ENCODE measurements at places on chromosomes 6 and 20. TPM values are rescaled to one million over a fixed set of nuclear protein-coding genes. Genes with fewer than 3 reads are reported as not detected.
A peak's percentile ranks its signal among the peaks of the same experiment; 100 is the strongest.

- H3K27ac ChIP-seq, result no peak overlapping the region
- no peaks in the 10 kb centered on the region for H3K27me3 ChIP-seq
- H3K4me3 ChIP-seq, result no peak overlapping the region
- H3K4me1 ChIP-seq, result no peaks in the 10 kb centered on the region
- H3K36me3 ChIP-seq, result no peaks in the 10 kb centered on the region
Observed at GRCh38 chr6:71589254-71589653, 297.1 kb upstream of the RIMS1 start.

DNA sequence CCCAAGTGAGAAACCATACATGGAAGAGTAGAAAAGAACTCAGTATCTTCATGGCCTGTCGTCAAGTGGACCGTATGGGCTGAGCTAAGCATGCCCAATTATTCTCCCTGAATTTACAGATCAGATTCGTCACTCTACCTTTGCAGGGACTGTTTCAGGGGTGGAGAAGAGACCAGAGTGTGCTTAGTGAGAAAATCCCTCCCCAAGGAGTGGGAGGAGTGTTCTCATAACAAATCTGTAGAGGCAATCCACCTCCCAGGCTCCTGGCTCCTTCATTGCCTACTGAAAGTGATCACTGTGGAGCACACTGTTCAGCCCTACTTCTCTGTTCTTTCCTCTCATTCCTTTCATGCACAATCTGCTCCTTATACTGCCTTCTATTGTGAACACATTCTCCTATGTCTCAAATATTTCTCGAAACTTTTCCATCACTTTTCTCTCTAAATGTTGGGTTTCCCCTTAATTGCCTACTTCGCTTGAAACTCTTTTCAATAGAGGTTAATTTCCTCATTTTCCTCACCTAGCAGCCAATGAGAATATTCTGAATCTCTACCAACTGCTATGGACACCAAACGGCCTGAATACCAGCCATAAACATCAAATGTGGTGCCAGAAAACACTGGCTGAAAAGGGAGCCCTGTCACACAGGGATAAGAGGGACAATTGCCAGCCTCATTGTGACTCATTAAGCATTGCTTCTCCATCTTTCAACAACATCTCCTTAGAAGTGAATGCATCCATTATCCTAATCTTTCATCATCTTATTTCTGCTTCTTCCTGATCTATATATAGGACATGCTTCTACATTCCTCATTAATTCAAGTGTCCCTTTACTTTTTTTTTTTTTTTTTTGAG, 398.3 kb downstream of the UTRN start:
- no peaks in the 10 kb centered on the region for H3K27me3 ChIP-seq
- H3K36me3 ChIP-seq, result peaks cover 51% of the 10 kb centered on the region
- H3K4me3 ChIP-seq, result no peak overlapping the region
- no peak overlapping the region for H3K27ac ChIP-seq
- H3K4me1 ChIP-seq, result no peaks in the 10 kb centered on the region
- DNase-seq, result no peak

DNA sequence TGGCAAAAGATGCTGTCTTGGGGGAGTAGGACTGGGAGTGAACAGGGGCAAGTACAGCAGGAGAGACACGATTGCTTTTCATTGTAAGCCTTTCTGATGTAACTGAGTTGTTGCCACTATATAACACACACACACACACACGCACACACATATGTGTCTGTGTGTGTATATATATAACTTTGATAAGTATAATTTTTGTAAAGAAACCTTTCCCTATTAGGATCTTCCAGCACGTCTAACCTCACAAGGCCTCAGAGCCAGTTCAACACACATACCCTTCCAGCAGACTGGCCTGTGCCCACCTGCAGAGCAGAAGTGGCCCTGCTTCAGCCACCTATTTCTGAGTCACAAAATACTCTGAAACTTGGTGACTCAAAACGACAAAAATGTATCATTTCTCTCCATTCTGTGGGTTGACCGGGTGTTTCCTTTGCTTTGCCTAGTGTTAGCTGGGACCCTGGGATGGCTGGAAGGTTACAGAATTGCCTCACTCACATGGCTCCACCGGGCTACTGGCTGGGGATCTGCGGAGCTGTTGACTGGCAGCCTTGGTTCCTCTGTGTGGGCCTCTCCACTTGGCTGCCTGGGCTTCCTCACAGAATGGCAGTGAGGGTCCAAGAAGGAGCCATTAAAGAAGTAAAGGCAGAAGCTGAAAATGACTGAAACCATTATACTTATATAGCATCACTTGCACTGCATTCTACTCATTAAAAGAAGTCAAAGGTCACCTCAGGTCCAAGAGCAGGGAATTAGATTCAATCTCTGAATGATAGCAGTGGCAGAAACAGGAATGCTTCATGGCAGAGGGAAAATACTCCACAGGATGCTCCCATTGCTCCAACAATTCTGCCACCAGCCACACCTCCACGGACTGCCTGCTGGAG, 126.4 kb downstream of the BANF2 start:
- DNase-seq, result peak; percentile 44
- H3K4me1 ChIP-seq, result peaks cover 88% of the 10 kb centered on the region
- no peaks in the 10 kb centered on the region for H3K27me3 ChIP-seq
- no peak overlapping the region for H3K27ac ChIP-seq
- no peak overlapping the region for H3K4me3 ChIP-seq

DNA sequence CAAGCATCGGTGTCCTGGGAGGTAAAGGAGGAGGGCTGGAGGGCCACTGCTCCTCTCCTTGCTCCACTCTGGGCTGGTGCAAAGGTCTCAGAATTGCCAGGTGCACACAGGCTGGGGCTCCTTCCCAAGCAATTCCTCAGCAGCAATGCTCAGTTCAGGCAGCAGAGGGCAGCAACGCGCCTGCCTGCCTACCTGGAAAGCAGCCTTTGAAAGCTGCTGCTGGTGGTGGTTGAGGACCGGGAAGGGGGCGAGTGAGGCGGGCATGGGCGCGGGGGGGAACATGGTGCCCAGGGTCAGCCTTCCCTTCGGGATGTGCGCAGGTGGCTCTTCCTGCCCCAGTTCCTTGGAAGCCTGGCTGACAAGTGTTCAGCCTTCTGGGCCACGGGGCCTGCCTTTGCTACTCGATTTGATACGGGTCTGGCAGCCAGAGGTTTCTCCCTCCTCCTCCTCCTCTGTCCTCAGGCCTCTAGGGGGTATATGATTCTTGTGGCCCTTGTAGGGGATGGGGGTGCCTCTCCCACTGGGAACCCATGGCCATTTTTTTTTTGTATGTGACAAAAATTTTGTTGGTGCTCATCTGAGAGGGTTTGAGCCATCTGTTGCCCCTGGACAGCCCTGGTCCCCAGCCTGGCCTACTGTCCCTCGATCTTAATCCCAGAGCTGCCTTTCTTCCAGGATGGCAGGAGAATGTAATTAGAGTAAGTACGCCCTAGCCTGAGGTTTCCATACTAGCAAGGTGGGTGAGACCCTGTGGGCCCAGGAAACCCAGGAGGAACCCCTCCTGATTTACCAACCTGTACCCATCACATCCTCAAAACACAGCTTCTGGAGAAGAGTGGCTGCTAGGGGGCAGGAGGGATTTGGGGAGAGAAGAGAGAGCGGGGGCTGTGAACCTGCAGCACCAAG, 20.1 kb downstream of the MRPS18A start:
- H3K4me1 ChIP-seq, result peaks cover 64% of the 10 kb centered on the region
- peak overlapping the region; percentile 63 for H3K4me3 ChIP-seq
- H3K36me3 ChIP-seq, result peaks cover 4% of the 10 kb centered on the region
- no peak overlapping the region for H3K27ac ChIP-seq
- peak; percentile 76 for DNase-seq

DNA sequence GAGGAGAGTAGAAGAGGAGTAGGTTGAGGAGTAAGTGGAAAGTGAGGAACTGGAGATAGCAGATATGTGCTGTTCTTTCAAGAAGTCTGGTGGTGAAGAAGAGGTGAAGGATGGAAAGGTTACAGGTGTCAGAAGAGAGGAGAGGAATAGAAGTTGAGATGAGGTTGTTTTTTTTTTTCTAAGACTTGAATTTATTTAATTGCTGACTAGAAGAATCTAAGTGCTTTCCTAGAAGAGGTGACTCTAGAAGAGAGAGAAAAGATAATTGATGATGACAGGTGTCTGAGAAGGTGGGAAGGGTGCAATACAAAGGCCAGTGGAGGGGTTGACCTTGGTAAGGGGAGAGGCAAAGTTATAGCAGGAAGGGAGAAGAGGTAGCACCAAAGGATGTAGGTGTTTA, 25.6 kb downstream of the NDUFAF5 start:
- DNase-seq, result no peak
- peaks cover 15% of the 10 kb centered on the region for H3K4me1 ChIP-seq
- H3K4me3 ChIP-seq, result no peak overlapping the region
- no peaks in the 10 kb centered on the region for H3K27me3 ChIP-seq

- H3K27me3 ChIP-seq, result no peaks in the 10 kb centered on the region
- H3K36me3 ChIP-seq, result no peaks in the 10 kb centered on the region
- no peak for DNase-seq
- H3K4me3 ChIP-seq, result no peak overlapping the region
- no peak overlapping the region for H3K27ac ChIP-seq
Observed at GRCh38 chr6:102352552-102352951, 959.0 kb downstream of the GRIK2 start.

MRAP2 gene
- polyA plus RNA-seq, result 0.68 TPM
